NCI-H2081 treated with DMSO at 0.1 percent for 48 hours (cell line): ENCODE measurements at places on chromosomes 7 and 10.

GRCh38 chr7:16484453-16485158 lies 19.1 kb upstream of the SOSTDC1 start:
- no peak for DNase-seq

DNA sequence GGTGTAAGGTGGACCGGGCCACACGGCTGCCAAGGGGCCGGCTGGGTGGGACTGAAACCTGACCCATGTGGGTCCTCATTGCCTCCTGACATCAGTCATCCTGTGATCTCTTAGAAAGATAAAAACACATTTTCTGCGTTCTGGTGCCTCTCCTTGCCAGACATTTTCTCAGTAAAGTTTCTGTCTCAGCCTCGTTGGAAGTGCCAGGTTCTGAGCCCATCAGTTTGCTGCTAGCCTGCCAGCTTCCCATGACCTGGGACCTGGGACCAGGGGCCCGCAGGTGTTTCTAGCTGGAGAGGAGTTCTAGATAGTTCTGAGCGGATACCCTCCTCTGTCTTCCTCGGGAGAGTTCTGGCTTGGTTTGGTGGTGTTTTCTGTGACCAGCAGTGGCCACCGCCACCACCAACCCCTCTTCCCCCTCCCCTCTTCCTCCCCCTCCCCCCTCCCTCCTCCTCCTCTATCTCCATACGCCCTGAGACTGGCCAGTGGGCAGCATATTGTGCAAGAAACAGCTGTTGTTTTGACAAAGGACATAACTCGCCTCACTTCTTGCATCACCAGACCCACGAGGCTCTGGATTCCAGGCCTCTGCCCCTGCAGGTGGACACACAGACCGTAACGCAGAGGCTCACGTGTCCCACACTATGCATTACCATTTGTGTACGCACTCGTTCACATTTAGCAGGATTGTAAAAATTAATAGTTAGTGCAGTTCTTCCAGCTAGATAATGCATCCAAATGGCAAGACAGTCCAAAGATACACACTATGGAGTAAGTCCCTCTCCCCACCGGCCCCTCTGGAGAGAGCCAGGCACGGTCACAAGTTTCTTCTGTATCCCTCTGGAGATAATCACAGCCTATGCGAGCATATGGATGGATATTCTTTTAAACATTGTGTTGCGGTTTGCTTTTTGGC lies 94.6 kb downstream of the CUX1 start:
- DNase-seq: no peak

GRCh38 chr10:22666287-22667092 lies 47.9 kb downstream of the PIP4K2A start:
- DNase-seq: no peak

- no peak for DNase-seq
Measured at GRCh38 chr10:65945061-65945460, 980.8 kb upstream of the LRRTM3 start.

DNA sequence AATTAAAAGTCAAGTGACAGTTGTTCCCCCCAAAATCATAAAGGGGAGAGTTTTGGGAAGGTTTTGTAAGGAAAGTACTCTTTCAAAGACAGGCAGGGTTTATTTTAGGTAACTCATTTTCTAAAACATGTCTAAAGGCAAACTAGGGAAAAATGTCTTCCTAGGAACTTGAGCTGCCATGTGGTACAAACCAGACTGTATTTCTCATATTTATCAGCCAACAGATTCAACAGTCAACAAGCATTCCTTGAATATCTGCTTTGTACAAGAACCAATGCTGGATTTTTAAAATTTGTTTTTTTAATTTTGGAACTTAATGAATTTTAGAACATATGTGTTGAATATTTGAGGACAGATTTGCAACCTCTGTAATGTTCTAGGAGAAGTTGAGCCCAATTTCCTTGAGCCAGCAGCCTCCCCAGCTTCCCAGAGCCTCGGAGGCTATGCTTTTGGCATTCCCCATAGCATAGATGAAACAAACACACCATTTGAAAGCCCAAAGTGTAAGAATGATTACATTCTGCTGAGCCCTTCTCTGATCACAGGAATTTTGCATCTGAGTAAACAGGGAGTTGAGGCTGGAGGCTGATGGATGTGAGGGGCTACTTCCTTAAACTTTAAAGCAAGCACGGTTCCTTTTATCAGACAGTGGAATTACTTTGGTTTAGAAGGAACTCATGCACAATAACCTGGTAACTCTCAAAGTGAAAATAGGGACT lies 345.1 kb downstream of the RNLS start:
- DNase-seq: no peak

GRCh38 chr10:105598207-105598606 lies 957.1 kb downstream of the SORCS3 start:
- no peak for DNase-seq

DNA sequence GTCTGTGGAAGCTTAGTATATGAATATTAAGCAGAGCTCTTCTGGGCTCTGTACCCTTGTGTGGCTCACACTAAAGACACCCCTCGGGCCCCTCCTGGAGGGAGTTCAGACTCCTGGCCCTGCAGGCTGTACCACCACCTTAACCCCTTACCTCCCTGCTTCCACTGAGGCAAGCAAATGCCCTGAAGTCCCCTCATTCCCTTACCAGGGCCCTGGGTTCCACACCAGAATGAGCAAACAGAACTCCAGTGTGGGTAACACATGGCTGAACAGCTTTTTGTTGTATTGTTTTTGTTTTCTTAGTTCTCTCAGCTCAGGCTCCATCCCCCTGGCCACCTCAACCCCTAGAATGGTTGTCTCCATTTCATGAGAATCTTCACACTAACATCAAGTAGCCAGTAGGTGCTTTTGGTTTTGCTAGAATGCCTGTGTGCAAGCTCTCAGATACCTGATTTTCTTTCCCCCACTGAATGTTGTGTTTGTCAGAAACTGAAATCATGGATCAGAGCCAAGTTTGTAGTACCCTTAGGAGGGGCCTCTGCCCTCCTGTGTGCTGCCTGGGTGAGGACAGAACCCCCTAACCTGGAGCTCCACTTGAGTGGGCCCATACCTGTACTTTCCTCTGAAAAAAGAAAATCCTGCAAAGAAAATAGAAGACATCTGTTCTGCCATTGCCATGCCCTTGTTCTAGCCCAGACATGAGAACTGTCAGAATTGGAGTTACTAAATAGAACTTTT lies 2.8 kb upstream of the WAPL start:
- no peak for DNase-seq

- DNase-seq: no peak
Measured at GRCh38 chr10:31708046-31708445, 220.6 kb downstream of the ARHGAP12 start.

DNA sequence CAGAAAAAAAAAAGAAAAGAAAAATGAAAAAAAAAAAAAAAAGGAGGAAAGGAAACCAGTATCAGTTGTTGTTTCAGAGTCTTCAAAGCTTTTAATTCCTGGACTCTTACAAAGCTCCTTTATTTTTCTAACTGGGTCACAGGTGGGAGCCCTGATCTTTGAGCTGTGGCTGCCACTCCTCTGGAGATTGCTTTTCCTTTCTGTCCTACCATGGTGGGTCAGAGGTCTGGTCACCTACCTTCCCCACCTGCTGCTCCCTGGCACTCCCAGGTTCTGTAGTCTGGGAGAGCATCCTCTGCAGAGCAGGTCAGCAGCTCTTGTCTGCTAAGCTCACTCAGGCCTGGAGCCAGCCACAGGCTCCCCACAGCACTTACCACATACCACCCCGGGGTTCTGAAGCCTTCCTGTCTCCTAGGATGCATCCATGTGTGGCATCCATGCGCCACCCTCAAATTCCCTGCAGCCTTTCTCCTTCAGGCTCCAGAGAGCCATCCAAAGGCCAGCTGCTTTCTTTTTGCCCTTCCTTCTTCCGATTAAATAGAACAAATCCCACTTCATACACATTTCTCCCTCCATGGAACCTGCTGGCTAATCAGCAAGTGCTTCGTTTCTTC lies 73.2 kb upstream of the TPK1 start:
- DNase-seq: no peak

DNA sequence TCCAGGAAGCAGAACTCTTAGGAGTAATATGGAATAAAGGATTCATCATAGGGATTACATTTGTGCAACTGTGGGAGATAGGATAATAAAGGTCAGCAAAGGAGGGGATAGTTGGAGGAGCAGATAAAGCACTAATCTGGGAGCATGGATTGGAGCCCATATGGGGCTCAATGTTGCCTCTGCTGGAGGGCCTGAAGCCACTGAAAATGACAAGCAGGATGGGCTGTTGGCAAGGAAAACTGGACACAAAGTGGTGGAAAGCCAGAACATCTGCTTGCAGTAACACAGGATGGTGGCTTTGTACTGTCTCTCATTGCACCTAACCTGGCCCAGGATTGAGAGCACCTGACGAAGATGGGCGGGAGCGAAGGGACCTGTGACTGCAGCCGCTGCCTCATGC lies 15.0 kb upstream of the COMMD3 start:
- no peak for DNase-seq

DNA sequence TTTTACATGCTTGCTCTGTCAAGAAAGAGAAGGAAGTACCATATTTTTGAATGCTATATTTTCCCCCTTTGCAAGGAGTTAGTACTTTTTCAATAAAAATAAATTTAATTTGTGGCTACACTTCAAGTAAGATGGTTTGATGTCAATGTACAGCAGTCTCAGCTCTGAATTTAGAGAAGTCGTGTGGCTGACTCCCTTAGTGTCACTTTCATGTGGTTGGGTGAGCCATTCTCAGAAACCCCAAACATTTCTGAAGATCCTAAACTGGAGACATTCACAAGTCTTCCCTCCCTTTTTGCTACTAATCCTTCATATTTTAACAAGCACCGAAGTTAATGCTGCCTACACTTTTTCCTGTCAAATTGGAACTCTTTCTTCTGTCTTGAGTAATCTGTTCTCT lies 244.4 kb downstream of the DYNC1I1 start:
- no peak for DNase-seq

DNA sequence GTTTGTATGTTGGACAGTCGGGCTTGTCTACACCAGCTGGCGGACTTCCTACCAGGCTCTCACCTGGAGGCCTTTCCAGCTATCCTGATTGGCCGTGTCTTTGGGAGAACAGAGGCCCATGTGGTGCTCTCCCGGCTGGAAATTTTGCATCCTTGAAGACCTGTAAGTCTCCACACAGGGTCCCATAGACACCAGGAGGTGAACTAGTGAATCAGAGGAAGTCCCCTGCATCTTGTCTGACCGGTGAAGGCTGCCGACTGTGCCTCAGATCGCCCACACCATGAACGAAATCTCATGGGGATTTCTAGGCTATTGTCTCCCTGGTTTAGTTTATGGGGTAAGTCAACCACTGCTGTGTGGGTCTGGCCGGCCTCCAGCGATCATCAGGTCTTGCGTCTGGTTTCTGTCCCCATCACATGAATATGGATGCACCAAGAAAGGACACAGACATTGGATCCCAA lies 108.4 kb upstream of the LYZL2 start:
- DNase-seq: no peak

DNA sequence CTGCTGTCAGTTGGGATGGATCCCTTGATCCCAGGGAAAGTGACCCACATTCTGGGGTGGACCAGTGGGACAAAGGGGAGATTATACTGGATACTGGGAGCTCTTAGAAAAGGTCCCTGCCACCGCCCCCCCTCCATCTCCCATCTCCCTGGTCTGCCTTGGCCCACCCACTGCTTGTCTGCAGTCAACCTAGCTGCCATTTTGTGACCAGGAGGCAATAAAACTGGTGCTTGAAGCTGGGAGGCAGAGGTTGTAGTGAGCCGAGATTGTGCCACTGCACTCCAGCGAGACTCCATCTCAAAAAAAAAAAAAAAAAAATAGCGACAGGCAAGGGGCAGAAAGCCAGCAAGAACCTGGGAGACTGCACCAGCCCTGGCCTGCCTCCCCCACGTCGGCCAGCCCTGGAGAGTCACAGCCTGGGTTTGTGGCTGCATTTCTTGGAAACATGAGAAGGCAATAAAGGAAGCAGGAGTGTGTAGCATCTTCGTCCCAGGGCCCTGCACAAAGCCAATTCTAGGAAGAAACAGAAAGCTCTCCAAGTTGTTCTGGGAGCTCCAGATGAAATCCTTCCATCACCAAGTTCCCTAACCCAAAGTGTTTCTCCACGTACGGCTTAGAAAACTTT lies 4.7 kb upstream of the ARPC1B start:
- DNase-seq: no peak

GRCh38 chr10:84205853-84206525 lies 11.7 kb downstream of the CDHR1 start:
- no peak for DNase-seq

DNA sequence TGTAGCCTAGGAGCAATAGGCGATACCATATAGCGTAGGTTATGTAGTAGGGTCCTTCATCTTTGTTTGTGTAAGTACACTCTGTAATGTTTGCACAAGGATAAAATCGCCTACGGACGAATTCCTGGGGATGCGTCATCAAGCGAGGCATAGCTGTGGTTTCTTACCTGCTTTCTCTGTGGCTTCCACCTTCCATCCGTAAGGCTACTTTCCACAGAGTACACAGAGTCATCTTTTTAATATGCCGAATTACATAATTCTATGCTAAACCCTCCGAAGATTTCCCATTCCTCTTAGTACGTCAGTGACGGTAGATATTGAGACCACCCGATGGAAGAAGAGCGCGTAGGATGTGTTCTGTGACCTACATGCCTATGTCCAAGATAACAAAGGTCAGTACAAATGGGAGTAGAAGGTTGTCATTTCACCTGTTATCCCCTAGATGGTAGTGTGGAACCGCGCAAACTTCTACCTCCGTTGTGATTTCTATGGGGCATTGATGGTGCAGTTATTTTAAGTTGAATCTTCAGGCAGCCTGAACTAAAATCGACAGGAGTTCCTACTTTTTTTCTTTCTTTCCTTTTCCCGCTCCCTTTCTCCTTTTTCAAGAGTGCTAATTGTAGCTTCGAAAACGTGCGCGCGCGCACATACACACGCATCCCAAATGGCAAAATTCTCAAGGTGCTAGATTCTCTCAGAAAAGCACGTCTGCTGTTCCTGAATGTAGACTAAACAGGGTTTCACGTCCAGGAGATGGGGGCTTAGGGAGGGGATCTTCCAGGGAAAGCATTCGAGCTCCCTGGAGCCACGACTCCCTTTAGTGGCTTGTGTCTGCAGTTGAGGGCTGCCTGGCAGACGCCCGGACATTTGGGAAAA lies 111.7 kb upstream of the MBL2 start:
- peak; percentile 0 for DNase-seq

- no peak for DNase-seq
Measured at GRCh38 chr10:112797855-112798254, 152.2 kb upstream of the TCF7L2 start.

- no peak for DNase-seq
Measured at GRCh38 chr7:124934841-124935240, 5.2 kb upstream of the POT1 start.

DNA sequence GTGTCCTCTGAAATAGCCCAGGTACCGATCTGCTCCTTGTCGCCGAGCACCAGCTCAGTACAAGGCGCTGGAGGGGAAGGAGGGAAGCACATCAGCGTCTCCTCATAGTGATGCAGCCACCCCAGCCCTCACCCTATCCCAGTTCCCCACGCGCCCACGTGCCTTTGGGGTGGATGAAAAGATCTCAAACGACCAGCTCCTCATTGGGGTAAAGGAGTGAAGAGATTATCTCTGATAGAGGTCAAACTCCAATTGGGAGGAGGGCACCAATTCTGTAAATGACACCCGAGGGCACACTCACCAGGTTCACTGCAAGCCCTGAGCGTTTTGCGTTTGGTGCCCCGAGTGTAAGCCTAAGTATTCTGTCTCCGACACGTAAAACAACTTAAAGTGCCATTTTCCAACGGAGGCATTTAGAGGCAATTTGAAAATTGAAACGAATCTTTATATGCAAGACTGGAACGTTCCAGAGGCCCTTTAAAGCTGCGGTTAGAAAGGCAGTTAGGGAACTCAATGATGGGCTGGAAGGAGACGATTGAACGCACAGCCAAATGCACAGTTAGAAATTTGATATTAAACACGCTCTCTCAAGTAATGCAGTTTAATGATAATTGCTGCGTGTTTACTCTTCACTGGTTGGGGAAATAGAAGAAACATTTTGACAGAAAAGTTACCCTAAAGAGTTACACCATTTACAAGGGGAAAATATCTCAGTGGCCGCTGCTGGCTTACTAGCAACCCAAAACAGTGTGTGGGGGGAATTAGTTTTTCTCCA lies 8.9 kb upstream of the EMX2 start:
- DNase-seq: no peak
